ENCODE measurements at places on chromosomes 16 and 17.

DNA sequence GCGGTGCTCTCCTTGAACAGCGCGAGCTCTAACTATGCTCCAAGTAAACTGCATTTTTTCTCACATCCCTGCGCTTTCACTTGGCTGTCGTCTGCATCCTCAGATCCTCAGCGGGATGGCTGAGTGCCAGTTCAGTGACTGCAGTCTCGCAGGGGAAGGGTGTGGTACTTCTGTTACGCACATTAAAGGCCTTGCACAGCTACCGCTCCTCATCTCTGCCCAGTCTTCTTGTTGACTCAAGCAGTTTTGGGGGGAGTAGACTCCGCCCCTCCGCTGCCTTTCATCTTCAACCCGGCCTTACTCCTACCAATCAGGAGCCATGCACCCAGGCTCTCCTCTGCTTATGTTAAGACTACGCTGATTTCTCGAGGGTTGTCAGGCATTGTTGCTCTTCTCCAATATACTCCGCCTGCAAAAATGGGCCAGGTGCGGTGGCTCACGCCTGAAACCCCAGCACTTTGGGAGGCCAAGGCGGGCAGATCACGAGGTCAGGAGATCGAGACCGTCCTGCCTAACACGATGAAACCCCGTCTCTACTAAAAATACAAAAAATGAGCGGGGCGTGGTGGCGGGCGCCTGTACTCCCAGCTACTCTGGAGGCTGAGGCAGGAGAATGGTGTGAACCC, 10.0 kb downstream of the ATP5PD start:
- DNase-seq: peak; percentile 89

DNA sequence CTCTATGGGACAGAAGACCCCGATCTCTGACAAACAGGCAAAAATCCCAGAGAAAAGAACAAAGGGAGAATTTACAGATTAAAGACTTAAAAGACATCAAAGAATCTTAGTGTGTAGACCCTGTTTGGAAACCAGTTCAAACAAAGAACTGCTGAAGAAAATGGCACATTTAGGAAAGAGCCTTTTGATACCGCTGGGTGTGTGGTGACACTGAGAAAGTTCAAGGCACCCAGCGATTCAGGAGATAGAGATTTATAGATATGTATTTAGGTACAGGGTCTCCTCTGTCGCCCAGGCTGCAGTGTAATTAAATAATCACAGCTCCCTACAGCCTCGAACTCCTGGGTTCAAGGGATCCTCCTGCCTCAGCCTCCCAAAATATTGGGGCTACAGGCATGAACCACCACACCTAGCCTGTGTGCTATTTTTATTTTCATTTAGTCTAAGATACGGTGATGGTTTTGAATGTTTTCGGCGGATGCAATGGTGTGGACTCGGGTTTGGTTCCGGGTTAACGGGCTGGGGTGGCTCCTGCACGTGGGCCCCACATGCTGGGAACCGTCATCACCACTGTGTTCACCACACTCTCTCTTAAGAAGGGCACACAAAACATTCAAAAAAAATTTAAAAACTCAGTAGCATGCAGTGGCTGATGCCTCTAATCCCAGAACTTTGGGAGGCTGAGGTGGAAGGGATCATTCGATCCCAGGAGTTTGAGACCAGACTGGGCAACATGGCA, 114.0 kb downstream of the ZNF778 start:
- peak; percentile 37 for DNase-seq

DNA sequence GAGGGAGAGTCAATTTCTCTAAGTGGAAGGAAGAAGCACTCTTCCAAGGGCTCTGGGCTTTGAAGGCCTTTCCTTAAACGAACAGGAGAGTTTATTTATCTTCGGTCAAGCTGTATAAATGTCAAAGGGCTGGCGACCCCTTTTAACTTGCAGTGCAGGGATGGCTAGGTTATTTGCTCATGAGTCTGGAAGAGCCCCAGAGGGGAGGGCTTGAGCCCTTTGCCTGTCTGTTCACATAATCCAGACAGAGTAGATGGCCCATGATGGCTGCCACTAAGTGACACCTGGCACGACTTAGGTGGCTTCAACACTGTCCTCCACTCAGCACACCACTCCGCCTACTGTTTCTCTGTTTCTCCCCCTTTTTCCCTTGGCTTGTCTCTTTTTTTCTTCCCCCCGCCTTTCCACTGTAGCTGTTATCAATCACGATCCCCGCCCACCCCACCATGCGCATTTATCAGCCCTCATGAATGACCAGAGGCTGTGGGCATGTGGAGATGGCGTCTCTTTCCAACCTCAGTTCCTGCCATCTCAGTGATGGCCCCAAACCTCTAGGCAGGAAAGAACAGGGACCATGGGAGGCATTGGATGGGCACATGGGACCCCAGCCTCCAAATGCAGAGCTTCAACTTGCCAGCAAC, 408.7 kb upstream of the TNRC6C start:
- no peak for DNase-seq

DNA sequence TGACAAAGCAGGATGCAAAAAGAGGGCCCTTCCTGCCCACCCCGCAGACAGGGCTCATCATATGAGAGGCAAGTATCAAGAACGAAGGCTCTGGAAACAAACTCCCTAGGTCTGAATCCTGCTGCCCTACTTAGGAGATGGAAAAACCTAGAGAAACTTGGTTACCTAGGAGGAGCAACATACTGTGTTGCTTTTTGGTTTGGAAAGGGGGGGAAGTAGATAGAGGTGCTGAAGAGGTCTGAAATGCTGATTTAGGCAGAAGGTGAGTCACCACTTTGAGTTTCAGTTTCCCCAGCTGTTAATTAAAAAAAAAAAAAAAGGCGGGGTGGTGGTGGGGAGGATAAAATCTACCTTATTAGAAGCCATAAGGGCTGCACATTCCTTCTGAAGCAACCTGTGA, 1.5 kb downstream of the N4BP1 start:
- DNase-seq: no peak

DNA sequence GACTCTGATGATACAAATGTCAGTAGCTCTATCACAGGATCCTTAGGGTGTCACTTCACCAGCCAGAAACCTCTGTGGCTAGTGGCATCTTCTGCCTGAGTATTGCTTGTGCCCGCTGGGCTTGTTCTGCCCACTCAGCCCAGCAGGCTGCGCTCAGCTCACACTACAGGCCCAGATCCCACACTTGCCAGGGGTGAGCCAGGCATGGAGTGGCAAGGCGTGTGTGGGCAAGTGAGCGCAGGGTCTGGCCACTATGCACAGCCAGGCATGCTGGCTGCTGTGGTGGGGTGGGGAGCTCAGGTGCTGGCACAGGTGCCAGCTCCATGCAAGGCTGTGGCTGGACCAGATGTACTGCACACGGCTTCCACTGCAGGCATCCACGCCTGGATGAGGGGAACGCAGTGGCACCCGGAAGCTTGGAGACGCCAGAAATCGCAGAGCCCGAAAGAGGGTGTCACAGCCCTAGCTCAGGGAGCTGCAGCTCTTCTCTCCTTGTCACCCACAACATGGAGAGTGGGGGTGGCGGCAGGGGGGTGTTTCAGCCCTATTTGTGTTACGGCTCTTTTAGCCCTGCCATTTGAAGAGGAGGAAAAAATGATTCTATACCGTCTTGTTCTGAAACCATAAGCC, 10.2 kb downstream of the CFAP97D1 start:
- no peak for DNase-seq

DNA sequence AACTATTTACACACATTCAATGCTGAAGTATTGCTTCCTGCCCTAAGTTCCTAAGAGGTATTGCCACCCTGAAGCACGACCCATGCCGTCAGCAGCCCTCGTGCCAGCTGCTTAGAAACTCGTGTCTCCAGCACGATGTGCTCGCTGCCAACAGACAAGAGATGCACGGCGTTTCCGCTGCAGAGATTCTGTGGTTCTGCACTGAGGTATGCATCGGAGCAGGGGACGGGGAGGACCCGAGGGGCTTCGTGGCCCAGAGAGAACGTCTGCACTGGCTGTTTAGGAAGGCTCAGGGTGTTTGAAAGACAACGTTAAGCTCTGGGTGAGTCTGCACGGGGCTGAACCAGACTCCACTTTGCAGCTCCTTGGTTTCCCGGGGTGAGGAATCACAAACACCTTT, 82.7 kb upstream of the CREBBP start:
- no peak for DNase-seq

GRCh38 chr17:39107155-39107554, 44.3 kb downstream of the PLXDC1 start:
- no peak for DNase-seq

- no peak for DNase-seq
Measured at GRCh38 chr17:58528443-58528842, 14.0 kb upstream of the MTMR4 start.

- peak; percentile 92 for DNase-seq
Measured at GRCh38 chr17:79038545-79039135, 14.7 kb downstream of the C1QTNF1 start.

GRCh38 chr17:33115366-33115765, 123.7 kb downstream of the SPACA3 start:
- DNase-seq: no peak

- no peak for DNase-seq
Measured at GRCh38 chr17:40496634-40497420, 4.6 kb downstream of the TNS4 start.

DNA sequence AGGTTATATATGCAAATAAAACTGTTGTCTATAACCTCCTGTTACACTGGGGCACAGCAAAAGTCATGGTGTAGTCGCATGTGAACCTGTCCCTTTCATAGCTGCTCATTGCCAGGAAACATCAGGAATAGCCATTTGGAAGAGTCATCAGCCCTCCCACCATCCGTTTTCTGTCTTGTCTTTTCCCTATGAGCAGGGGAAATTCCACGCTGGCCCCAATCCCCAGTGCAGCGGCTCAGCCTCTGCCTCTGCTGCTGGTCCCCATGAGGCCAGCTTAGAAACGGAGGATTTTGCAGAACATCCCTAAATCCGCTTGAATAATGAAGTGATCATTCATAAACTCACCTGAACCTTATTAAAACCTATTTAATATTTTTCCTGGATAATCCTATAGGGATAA, 10.5 kb downstream of the MAPT start:
- no peak for DNase-seq

DNA sequence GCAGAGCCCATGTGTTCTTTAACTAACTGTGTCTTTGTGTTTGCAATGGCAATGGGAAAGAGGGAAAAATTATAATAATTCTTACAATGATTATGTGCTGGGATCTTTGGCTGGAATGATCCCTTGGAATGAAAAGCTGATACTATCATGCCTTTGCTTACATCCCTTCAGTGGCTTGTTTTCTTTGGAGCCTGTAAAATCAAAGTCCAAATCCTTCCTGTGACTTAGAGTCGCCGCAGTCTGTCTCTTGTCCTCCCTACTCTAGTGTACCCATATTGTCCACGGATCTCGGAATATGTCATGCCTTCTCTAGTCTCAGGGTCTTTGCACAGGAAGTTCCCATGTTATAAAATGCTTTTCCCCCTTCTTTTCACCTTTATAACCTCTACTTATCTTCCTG, 111.7 kb upstream of the MAF start:
- DNase-seq: no peak

- no peak for DNase-seq
Measured at GRCh38 chr17:63491977-63492618, 15.2 kb downstream of the ACE start.

- DNase-seq: peak; percentile 9
Measured at GRCh38 chr16:64543441-64543840, 578.4 kb downstream of the CDH11 start.

GRCh38 chr17:5373112-5373511, 46.4 kb downstream of the NUP88 start:
- no peak for DNase-seq

DNA sequence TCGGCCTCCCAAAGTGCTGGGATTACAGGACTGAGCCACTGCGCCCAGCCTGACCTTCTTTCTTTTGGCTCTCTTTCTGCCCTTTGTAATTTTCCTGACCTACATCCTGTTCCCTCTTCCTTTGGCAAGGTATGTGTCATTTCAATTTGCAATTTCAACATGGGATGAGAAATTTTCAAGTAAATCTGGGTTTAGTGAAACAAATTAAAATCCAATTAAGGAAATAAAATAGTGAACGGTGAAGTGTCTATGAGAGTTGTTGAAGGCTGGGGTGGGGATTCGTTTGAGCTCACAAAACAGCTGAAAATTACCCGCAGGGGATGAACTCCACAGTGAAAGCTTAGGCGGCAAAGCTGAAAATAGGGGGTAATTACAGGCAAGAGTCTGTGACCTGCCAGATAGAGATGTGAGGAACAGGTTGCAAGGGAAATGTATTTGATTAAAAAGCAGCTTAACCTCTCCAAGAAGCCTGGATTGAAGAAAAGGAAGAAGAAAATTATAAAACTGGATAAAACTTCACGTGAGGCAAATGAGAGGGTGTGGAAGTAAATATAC, 277.7 kb downstream of the UTP18 start:
- no peak for DNase-seq

- DNase-seq: no peak
Measured at GRCh38 chr16:11869353-11870228, 18.2 kb upstream of the RSL1D1 start.

DNA sequence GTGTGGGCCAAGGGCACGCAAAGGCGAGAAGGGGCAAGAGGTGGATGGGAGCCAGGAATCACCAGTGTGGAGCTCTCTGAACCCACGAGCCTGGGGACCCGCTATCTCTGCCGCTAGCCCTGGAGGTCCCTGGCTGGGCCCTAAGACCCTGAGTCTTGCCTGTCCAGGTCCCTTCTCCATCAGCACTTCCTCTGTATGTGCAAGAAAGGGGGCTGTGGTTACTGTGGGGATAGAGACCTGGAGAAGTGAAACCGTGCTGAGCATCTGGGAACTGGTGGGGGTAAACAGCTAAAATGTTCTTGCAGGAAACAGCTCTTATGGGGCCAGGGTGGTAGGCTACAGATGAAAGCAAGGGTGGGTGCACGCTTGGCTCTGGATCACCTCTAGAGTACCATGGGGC, 3.1 kb downstream of the SPNS3 start:
- no peak for DNase-seq

DNA sequence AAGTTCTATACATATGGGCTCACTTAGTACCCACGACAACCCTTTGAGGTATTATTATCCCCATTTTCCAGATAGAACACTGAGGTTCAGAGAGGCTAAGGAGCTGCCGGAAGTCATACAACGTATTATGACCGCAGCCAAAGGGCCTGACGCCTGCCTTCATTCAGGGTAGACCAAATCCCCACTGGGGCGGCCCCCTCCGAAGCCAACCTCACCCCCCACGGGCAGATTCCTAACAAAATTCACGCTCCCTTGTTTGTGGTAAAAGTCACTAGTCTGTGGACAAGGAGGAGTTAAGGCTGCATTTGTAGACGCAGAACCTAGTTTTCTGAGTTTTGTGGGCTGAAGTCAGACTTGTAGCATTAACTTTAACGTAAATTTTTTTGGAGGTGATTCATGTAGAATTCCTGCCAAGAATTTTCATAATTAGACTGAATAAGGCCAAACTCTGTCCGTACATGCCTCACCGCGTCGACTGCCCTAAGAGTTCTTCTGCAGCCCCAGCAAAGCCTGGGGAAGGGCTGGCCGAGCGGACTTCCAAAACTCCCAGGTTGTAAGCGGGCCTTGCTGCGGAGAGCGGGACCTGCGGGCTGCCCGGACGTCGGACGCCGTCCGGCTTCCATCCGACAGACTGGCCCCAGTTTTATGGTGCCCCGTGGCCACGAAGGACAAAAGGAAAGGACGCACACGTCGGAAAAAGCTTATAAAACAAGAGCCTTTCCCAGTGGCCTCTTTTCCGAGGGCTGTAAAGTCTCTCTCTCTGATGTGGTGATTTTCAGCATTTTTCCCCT, 75.7 kb downstream of the NXN start:
- peak; percentile 69 for DNase-seq

- DNase-seq: peak; percentile 18
Measured at GRCh38 chr16:89723279-89724250, 2.2 kb downstream of the ZNF276 start.
